Stimulated activated CD4-positive, alpha-beta T cell treated with anti-CD3 and anti-CD28 coated beads, Interleukin-4, amount 100 ng/mL, for 1 hour (primary cell): ENCODE measurements at places on chromosomes 13 and 19.
A peak's percentile ranks its signal among the peaks of the same experiment; 100 is the strongest.

GRCh38 chr13:49540552-49540951, 44.8 kb downstream of the PHF11 start:
- DNase-seq = no peak

GRCh38 chr13:36919171-36919832, 736 bp downstream of the SMAD9 start:
- DNase-seq = no peak

GRCh38 chr13:89737051-89737450, 1610.4 kb upstream of the MIR17HG start:
- no peak for DNase-seq

DNA sequence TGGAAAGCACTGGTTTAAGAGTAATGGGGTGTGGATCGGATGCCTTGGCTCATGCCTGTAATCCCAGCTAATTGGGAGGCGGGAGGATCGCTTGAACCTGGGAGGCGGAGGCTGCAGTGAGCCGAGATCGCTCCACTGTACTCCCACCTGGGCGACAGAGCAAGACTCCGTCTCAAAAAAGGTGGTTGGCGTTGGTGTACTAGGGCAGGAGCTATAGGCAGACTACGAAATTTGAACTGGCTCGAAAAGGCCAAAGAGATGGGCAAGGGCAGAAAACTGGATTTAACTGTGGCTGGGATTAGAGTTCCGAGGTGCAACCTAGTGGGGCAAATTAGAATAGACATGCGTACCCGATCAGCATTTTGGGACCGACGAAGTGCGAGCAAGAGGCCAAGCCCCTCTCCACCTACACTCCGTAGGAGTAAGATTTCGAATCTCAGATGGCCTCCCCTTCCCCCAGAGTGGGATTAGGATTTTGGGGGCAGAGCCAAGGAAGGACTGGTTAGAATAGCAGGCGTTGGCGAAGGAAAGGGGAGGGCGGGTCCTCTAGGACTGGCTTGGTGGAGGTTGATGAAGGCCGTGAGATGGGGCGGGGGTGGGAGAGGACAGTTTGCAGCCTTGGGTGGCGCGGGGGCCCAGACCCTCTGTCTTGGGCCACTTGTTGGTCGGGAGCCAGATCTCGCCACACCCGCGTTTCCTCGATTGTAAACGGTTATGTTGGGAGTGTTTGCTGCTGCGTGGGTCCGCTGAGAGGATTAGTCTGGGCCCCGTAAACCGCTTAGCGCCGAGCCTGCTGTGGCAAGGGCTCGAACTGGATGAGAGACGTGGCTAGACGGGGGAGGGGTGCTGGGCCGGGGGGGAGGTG, 2.0 kb upstream of the INAFM1 start:
- peak; percentile 65 for DNase-seq

- no peak for DNase-seq
Observed at GRCh38 chr13:24822640-24823039, 58.7 kb downstream of the RNF17 start.

GRCh38 chr19:17479325-17479791, 9.0 kb downstream of the SLC27A1 start:
- DNase-seq = no peak
